H9 (cell line): ENCODE measurements at places on chromosomes 5 and 9.

DNA sequence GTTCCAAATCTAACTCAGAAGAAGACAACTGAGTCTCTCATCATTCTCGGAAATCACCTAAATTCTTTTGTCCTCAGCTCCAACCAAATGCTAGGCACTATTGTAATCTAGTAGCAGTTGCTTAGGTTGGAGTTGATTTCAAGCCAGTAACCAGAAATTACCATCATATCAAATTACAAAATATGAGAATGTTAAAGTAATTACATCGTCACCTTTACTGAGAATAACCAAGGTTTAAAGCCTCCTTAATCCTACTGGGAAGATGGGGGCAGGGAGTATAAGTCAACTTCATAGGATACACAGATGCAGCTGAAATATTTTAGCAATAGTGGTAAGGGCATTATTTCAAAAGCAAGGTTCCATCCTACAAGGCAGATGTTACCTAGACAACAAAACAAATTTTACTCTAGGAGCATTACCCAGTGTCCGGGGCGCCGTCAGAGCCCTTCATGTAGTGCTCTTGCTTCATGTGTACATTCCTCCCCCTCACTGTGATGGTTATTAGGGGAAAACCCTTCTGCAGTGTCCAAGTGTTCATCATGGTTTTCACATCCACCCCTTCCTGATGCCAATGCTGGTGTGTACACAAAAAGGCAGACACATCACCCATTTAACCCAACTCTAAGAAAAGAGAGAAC, 19.5 kb downstream of the ERAP1 start:
- no peak for DNase-seq

GRCh38 chr5:58974601-58975000, 391.7 kb downstream of the RAB3C start:
- no peak for DNase-seq

GRCh38 chr9:79034583-79034982, 537.2 kb upstream of the TLE4 start:
- DNase-seq, result no peak

DNA sequence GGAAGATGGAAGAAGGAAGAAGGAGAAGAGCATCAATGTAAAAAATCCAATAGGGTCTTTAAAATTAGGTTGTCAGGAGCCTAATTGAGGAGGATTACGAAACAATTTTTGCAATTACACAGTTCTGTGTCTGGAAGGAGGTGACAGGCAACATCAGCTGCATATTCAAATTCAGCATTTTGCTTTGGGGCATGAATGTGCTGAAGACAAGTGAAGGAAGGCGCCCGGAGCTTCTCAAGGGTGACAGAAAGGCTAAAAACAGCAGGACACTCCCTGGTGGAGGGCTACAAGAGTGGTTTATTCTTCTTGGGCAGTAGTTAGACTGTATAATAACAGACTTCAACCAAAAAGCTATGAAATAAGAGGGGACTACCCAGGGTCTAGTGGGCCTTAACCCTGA, 188.3 kb downstream of the BRINP1 start:
- no peak for DNase-seq

DNA sequence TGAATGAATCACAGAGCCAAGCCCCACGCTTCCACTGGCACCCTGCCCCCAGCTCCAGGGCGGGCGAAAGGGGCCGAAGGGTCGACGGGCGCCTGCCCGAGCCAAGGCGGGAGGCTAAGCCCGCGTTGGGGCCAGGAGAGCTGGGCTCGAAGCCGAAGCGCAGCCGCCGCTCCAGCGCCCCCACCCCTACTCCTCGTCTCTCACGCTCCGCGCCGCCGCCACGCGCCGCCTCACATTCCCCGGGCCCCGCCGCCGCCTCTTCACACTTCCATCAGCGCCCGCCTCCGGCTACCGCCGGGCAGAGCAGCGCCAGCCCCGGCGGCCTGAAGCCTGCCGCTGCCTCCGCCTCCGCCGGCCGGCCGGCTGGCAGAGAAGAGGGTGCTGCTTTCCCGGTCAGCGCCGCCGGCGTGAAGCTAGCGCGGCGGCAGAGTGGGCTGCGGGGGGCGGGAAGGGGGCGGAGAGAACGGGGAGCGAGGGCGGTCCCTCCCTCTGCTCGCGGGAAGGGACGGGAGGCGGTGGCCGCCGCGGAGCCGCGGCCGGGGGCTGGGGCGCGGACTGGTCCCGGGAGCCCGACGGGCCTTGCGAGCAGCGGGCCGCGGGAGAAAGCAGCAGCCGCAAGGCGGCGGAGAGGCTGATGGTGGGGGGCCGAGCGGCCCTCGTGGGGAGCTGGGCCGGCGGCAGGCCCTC, at the start of gene HOMER1:
HOMER1 (minus strand) TSS at position 431 of the 687 bp plus-strand sequence. CDS start 1,360 bp downstream, outside the sequence.
- peak; percentile 77 for DNase-seq

DNA sequence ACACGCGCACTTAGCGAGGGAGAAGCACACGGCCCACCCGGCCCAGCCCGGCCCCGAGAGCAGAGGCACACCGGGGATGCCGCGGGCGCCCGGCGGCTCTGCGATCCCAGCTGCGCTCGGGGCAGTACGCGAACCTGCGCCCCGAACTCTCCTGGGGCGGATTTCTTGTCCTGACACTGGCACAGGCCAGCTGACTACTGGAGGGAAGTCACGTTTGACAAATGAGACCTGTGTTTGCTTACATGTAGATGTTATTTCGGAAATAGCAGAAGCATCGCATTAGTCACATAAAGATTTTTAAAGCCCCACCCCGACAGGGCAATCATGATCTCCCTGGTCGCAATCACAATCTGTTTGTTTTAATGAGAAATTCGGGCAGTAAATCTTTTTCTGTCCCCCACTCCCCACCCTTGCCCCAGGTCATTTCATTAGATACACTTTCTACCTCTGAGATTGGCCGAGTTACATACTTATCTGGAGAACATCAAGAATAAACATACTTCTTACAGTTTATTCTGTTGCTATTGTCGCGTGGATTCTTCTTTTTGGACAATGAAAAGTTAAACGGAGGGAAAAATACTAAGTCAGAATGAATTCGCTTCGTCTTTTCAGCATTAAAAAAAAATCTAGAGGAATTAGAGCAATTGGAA, 518.9 kb downstream of the CTNND2 start:
- DNase-seq, result no peak

DNA sequence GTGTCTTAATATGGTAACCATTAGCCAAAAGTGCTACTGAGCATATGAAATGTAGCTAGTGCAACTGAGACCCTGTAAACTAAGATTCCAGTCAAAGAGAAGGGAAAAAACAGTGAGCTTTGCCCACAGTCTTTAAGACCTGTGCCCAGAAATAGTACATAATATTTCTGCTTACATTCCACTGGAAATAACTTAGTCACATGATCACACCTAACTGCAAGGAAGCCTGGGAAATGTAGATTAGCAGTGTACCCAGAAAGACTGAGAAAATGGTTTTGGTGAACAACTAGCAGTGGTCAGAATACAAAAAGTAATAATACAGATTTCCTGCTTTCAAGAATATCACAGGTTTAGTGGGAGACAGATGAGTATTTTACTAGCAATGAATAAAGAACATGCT, 2.5 kb upstream of the CPLANE1 start:
- no peak for DNase-seq

DNA sequence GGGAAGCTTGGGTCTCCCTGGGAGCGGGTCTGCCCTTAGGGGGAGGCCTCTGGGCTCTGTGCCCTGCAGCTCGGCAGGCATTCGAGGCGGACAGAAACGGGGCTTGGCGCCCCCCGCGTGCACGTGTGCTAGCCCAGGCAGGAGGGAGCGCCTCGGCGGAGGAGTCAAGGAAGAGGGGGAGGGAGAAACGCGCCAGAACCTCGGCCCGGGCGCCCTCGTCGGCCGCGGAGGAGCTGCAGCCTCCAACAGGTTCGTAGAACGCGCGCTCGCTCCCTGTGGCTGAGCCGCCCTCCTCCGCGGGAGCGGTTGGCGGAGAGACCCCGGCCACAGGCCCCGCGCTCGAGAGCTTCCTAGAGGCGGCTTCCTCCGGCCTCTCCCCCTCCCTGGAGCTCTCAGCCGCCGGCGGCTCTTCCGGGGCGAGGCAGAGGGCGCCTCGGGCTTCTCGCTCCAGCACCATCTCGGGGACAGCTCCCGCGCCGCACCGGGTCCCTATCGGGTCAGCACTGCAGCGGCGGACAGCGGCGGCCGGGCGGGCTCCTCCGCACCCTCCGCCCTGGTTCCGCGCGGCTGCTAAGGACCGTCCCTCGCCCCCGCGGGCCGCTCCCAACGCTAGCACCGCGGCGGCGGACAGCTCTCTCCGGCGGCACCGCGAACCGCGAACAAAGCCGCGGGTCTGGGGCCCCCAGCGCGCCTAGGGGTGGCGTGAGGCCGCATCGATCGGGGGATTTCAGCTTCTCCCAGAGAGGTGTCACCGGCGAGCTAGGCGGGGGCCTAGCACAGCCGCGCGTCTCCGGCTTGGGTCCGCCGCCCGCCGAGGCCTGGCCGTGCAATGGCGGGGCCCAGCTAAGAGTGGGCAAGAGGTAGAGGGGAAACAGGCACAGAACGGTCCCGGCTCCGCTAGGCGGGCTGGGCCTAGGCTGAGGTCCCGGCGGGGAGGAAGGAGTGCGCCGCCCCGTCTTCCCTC, 74.6 kb upstream of the CPLX2 start:
- DNase-seq, result peak; percentile 91

DNA sequence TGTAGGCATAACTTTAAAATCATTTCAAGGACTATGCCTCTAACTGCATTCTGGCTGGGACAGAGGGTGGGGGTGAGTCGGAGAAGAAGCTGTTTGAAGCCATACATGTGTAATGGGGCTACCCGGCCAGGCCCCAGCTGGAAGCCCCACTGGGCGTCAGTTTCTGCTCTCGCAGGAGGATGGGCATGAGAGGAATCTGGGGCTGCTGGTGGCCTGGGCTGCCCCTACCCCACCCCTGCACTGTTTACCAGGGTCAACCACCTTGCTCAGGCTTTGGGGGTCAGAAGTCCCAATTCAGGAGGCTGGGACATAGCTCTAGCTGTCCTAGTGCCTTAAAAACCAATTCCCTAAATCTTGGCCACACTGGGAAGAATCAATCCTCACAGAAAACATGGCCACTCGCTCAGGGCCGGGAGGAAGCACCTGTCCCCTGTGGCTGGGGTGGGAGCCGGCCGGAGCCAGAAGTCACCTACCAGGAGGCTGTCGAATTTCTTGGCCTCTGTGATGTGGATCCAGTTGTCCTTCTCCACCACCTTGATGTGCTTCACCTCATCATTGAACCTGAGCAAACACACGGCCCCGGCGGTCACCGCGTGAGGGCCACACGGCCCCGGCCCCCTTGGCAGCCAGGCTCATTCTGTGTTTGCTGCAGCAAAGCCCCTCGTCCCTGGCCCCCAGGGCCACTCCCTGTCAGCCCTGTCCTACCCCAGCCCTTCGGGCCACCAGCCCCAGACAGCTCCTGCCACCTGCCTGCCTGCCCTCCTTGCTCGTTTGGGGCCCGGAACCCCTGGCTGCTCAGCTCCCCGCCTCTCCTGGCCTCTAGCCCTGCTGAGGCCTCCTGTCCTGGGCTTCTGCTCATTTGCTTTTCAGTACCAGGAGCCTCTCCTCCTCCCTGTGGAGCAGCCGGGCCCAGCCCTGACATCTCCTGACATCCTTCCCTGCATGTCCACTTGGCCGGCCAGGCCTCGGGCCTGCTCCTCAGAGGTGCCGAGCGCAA, 33.6 kb upstream of the SARDH start:
- DNase-seq, result peak; percentile 20

- peak; percentile 29 for DNase-seq
These were observed 3.8 kb upstream of the ELAVL2 start for GRCh38 chr9:23829580-23830475.

GRCh38 chr5:95401626-95402025, 10.5 kb downstream of the FAM81B start:
- no peak for DNase-seq

DNA sequence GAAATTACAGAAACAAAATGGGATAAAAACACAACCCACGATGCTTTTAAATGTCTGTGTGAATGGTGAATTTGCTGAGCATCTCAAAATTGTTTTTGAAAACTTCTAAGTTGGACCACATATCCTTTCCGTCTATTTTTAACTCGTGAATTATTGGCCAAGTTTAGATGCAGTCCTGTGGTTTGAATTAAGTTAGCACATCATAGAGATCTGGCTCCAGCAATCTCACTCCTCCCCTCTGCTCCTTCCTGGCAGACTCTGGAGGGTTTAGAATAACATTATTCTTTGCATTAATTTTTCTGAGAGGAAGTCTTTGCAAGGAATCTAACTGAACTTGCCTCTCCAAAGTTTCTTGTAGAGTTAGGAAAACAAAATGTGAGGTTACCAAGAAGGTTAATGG, 14.5 kb upstream of the ANKRD55 start:
- no peak for DNase-seq

- no peak for DNase-seq
These were observed 281.4 kb downstream of the SPOCK1 start for GRCh38 chr5:137217599-137218200.

DNA sequence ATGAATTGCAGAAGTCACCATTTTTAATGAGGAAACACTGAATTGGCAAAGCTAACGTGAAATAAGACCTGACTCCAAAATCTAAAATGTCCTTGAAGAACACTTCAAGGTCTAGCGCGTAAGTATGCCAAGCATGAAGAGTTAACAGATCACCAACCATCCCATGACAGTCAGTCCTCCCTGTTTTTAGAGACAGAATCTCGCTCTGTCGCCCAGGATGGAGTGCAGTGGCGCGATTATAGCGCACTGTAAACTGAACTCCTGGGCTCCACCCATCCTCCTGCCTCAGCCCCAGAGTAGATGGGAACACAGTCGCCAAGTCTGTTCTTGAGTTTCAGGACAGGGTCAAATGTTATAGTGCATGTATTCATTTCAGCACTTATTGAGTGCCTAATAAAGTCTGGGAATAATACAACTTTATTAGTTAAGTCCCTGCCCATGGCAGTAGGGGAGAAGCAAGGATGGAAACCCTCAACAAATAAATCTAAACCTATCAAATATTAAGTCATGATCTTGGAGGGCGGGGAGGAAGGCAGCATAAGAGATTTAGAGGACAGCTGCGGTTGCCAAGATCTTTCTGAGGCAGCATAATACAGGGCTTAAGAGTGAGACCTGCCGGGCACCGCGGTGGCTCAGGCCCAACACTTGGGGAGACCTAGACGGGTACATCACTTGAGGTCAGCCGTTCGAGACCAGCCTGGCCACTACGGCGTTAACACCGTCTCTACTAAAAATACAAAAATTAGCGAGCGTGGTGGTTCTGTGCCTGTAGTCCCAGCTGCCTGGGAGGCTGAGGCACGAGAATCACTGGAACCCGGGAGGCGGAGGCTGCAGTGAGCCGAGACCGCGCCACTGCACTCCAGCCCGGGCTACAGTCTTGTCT, 1.1 kb downstream of the ATPSCKMT start:
- DNase-seq, result no peak

GRCh38 chr9:133454325-133454724, 5.5 kb upstream of the CACFD1 start:
- no peak for DNase-seq

GRCh38 chr5:179818746-179819295, 1.9 kb upstream of the SQSTM1 start:
- DNase-seq, result peak; percentile 91
